AG08395 (cell line): ENCODE measurements at places on chromosomes 7 and 10.
A peak's percentile ranks its signal among the peaks of the same experiment; 100 is the strongest.

GRCh38 chr7:131061818-131062217 lies 265.9 kb upstream of the MKLN1 start:
- no peak for DNase-seq

- peak; percentile 46 for DNase-seq
These were observed 119.6 kb upstream of the MKX start for GRCh38 chr10:27865221-27865635.

DNA sequence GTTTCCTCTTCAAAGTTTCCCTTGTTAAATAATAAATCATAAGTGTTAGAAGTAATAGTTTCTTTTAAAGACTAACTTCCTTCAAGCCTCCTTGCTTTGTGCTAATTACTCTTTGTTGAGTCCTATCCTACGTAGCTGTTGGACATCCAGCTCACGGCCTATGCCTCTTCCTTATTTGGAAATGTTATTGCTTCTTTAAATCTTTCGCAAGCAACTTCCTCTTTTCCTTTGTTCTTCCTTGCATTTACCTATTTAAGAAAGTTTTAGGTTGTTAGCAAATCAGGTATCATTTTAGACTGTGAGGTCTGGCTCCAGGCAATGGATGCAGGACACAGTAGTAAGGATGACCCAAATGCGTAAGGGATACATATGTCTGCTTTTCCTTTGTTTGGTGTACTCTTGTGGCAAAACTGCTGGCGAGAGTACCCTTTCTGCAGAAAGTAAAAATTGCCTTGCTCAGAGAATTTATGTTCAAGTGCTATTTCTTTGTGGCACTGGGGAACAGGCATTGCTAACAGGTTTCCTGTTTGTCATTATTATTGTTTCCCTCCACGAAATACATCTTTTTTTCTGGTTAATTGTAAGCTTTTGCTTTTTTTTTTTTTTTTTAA lies 110.5 kb downstream of the DYNC2I1 start:
- no peak for DNase-seq

- no peak for DNase-seq
These were observed 122.4 kb downstream of the PLXNA4 start for GRCh38 chr7:132453826-132454225.

DNA sequence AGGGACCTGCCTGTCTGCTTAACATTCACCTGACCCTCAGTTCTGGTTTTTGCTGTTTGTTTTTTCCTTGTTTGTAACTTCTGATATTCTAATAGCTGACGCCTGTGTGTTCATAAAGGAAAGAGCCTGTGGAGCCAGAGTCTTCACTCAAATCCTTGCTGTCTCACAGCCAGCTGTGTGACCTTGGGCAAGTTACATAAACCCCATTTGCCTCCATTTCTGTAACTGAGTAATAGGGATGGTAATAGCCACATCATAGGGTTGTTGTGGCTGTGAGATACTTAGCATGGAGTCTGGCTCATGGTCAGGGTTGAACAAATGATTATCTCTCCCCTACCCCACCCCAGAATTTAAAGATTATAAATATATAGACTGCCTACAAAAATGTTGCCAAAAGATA lies 27.0 kb downstream of the WBP1L start:
- no peak for DNase-seq

DNA sequence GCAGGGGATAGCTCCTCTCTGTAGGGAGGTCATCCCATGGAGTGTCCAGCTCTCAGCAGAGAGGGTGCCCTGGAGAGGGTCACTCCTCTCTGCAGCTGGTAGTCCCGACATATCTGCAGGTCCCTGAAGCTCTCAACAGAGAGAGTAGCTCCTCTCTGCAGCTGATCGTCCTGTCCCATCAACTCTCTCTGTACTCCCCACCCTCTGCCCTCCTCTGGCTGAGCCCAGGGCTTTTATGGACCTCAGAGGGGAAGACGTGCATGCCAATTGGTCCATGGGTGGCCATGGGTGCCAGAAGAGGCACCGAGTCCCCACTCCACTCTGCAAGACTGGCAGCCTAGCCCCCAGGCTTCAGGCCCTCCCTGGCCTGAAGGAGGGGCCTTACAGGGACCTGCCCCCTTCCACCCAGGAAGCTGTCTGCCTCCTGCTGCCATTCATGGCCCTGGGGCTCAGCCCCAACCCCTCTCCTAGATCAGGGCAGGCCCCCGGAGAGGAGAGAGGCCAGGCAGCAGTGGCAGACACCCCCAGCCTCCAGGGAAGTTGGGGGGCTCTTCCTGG lies 9.0 kb upstream of the BLVRA start:
- DNase-seq: no peak

DNA sequence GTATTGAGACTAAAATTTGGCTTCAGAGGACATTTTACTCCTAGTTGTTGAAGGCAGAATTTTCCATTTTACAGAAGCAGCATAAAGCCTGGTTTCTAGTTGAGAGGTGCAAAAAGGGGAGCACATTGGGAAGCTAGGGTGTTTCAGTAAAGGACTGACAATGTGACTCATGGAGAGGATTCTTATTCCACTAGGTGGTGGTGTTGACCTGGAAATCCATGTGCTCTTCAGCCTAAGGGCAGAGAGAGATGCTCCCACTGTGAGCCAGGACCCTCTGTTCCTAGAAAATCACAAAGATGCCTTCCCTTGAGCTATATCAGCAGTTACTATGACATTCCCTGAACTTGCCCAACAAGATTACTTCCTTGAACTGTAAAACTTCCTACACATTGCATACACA lies 687.8 kb downstream of the IPMK start:
- DNase-seq: peak; percentile 7

- no peak for DNase-seq
These were observed 197.6 kb upstream of the STK17A start for GRCh38 chr7:43385309-43385680.

- DNase-seq: peak; percentile 70
These were observed 41.5 kb upstream of the SMIM30 start for GRCh38 chr7:113159746-113160339.

DNA sequence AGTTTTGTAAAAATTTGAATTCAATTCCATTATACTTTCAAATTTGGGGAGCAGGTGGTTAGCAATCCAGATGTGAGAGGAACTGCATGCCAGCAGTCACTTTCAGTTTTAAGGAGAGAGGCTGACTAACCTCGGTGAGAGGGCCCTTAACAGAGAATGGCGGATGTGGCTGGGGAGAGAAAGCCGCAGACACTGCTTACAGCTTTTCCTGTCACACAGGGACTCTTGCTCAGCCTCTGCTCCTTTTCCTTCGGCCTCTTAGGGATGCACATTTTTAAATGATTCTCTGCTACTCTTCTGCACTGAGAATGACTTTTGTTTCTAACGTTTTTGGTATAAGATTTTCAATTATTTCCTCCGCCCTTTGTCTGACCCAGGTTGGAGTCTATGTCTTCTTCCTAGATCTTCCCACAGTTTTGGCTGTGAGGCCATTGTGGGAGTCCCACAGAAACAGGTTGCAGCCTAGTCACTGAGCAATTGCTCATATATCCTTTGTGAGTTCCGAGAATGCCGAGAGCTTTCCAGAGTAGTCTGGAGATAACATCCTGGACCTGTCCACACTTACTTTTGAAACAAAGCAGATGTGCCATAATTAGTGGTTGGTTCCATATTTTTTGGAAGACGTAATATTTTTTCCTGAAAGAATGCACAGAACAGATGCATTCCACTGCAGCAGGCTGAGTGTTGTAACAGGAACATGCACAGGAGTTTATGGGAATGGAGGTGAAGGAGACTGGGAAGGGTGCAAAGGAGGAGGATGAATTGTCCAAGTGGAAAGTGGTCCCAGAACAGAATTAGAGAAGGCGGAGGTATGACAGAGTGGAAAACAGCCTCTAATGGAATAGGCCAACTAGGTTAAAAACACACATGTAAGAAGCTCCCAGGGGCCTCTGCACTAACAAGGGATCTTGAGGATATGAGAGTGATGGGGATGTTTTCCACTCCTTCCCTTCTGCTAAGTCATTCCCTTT lies 168.0 kb upstream of the ZNF32 start:
- DNase-seq: peak; percentile 74

DNA sequence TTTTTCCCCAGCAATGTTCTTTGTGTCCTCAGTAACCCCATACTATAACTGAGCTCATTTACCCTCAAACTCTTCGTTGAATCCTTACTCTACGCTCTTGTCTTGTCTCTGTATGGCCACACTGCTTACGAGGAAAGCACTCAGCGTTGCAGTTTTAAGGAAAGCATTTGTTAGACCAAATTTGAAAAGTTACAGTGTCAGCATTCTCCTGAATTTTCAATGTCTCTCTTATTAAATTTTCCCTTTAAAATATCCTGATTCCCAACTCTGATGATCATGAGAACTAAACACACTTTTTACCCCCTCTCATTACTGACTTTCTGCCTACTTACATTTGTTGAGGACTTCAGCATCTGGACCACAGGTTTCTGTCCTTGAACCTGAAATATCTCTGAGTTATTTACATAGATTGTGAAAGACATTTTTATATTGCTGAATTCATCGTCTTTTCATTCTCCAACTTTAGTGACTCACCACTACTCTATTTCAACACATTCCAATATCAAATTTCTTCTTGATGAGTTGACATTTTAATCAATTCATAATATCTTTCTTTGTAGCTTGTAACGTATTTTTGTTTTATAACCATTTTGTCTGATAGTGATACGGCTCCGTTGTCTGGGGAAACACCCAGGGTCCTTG lies 19.8 kb upstream of the VWDE start:
- DNase-seq: peak; percentile 16

GRCh38 chr10:5565671-5566581 lies 41.2 kb downstream of the CALML3 start:
- DNase-seq: peak; percentile 86

DNA sequence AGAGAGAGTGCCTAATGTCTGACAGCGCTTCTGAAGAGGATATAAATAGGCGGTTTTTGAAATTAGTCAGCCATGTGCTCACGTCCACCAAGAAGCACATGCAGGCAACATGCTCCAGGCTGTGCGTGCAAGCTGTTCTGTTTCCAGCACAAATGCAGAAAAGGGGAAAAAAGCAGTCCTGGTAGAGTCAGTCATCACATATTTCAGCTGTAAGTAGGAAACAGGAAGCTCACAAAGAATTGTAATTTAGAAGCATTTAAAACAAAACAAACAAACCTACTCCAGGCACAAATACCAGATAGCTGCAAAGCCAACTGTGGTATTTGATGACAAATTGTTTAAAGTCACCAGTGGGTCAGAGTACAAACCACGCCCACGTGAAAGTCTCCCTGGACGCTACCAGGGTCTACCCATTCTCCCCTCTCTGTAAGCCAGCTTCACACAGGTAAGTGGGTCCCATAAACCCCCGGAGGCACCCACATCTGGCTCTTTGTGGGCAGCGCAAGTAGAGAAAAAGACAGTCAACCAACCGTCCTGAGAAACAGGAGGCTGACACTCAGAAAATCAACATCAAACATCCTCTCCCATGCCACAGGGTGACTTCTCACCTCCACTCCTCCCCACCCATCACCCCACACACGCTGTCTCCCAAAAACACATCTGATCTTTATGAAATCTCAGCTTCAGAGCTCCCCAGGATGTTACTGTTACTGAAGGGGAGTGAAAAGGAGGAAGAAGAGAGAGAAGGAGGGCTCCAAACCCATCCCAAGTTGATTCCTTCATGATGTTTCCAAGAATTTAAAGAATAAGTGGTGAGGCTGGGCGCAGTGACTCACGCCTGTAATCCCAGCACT lies 186.4 kb downstream of the FAM107B start:
- DNase-seq: peak; percentile 91

DNA sequence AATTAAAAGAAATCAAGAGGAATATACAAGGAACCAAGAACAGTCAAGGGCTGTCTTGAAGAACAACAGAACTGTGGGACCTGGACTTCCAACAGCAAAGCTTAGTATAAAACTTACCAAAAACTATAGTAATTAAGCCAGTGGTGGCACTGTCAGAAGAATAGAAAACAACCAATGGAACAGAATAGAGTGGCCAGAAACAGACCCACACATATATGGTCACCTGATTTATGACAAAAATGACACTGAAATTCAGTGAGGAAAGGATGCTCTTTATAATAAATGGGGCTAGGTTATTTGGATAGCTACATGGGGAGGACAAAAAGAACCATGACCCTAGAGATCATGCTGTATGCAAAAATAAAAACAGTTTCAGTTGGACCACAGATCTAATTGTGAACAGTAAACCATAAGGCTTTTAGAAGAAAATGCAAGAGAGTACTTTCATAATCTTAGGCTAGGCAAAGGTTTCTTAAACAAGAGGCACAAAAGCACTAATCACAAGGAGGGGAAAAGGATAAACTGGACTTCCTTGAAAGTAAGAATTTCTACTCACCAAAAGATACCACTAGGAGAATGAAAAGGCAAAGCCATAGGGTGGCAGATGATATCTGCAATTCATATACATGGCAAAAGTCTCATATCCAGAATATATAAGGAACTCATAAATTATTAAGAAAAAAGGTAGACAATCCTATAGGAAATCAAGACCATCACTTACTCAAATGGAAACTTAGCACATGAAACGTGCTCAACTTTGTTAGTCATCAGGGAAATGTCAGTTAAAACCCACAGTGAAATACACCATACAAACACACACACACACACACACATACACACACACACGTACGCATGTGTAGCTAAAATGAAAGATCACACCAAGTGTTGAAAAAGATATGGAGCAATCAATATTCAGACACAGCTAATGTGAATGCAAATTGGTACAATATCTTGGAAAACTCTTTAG lies 20.8 kb downstream of the HYCC1 start:
- DNase-seq: no peak

DNA sequence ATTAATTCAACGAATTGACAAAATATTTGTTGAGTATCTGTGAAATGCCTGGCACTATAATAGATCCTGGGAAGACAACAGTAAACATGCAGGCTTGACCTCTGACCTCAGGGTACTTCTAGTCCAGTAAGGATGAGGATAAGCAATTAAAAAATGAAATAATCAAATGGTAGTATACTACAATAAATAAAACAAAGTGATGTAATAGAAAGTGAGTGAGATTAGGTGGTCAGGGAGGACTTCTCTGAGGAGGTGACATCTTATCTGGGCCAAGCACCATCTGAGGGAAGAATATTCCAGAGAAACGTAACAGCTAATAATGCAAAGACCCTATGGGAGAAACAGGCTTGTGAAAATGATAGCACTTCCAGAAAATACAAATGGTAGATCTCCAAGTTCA lies 50.1 kb upstream of the RHOBTB1 start:
- no peak for DNase-seq

DNA sequence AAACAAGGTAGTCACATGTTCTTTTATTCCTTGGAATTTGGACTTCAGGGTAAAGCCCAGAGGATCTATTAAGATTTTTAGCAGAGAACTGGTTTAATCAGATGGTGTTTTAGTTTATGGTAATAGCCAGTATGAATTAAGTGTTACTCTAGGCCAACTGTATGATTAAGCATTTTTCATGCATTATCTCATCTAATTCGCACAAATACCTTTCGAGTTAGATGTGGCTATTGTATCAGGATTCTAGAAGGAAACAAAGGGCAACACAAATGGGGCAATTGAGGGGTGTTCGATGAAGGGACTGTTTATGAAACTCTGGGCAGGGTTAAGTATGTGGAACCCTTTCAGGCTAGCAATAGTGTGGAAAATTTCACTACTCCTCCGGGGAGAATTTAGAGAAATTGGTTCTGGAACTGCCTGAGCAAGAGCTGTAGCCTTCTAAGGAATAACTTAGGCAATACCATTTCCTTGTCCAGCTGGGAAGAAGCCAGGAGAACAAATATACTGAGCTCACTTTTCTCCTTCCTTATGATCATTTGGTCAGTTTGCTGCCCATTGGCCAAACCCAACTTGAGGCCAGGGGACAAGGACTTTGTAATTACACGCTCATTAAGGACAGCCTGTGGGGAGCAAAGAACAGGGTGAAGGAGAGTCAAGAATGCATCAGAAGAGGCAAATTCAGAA lies 319.0 kb upstream of the FZD1 start:
- peak; percentile 37 for DNase-seq
